Panc1 (cell line): ENCODE measurements at places on chromosomes 5 and 9.
A peak's percentile ranks its signal among the peaks of the same experiment; 100 is the strongest.

GRCh38 chr5:176770431-176770830 lies 39.9 kb upstream of the UNC5A start:
- no peak overlapping the region for H3K27ac ChIP-seq
- no peaks in the 10 kb centered on the region for H3K36me3 ChIP-seq
- no peaks in the 10 kb centered on the region; the same call in 1 of the 2 replicates for H3K4me1 ChIP-seq
- peaks cover 15% of the 10 kb centered on the region for H3K27me3 ChIP-seq
- DNase-seq, result no peak
- no peak overlapping the region for H3K4me3 ChIP-seq

- H3K27me3 ChIP-seq, result no peaks in the 10 kb centered on the region
- no peaks in the 10 kb centered on the region; the same call in 1 of the 2 replicates for H3K36me3 ChIP-seq
- DNase-seq, result no peak
- no peaks in the 10 kb centered on the region for H3K4me1 ChIP-seq
- H3K27ac ChIP-seq, result no peak overlapping the region
Measured at GRCh38 chr5:128144491-128144890, 60.9 kb downstream of the SLC12A2 start.

DNA sequence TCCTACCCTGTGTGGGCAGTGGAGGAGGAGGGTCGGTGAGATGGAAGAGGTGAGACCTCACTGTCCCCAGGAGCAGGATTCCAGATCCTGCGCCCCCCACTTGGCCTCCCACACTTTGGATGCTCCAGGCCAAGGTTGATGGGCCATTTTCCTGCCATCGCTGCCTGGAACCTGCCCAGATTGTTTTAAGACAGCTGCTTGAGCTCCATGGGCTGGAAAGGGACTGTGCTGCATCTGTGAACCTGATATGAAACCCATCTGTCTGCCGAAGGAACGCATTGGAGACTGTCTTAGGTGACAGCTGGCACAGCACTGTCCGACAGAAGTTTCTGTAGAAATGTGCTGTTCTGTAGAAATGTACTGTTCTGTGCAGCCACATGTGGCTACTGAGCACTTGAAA lies 72.7 kb upstream of the SLC25A48 start:
- H3K36me3 ChIP-seq, result no peaks in the 10 kb centered on the region
- no peaks in the 10 kb centered on the region for H3K4me1 ChIP-seq

DNA sequence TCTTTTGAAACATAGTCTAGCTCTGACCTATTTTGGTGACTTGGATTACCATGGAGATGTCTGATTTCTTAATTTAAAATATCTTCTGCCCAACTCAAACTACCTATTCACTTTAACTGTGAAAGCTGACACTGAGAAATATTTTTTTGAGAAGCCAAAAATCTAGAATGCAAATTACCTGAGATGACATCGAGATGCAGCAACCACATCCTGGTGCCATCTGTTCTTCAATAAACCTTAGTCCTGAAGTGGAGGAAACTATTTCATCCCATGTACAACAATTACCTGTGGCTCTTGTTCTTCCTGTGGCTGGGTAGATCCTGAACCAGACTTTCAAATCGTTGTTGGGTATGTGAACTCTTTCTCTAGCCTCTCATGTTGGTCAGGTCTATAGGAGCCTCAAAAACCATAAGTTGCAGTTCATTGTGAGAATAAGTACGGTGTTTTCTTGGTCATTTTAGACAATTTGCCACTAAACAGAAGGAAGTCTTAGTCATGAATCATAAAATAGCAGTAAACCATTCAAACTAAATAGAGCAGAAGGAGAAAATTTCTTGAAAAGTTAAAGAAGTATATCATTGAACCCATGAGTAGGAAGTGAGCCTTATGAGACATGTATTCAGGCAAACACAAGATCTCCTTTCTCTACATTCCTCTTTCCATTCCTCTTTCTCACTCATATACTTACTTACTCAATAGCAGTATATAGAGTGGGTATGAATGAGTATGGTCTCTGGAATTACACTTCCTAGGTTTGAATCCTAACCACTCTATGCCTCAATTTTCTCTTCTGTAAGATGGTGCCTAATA lies 176.0 kb downstream of the HMHB1 start:
- no peaks in the 10 kb centered on the region for H3K36me3 ChIP-seq
- no peak for DNase-seq
- H3K4me1 ChIP-seq, result no peaks in the 10 kb centered on the region

DNA sequence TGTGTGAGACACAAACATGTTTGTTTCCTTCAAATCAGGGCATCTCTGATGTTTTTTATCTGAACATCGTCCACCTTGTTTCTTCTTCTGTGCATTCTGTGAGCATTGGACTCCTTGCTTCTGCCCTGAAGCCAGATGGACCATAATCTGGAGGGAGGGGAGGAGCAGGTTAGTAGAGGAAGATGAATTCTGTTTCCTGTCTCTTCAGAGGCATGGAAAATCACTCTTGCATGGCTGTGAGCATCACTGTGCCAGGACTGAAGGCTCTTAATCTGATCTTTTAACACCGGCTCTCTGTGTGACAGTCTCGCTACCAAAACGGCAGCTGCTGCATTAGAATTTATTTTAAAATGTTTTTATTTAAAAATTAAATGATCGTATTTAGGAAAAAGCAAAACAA lies 43.3 kb downstream of the TLE4 start:
- no peak for DNase-seq
- no peak overlapping the region for H3K27ac ChIP-seq
- no peaks in the 10 kb centered on the region for H3K4me1 ChIP-seq

GRCh38 chr5:147860641-147861025 lies 17.9 kb upstream of the SCGB3A2 start:
- no peaks in the 10 kb centered on the region for H3K36me3 ChIP-seq
- H3K4me1 ChIP-seq, result no peaks in the 10 kb centered on the region
- H3K27ac ChIP-seq, result no peak overlapping the region
- no peaks in the 10 kb centered on the region for H3K27me3 ChIP-seq
- H3K4me3 ChIP-seq, result no peak overlapping the region

DNA sequence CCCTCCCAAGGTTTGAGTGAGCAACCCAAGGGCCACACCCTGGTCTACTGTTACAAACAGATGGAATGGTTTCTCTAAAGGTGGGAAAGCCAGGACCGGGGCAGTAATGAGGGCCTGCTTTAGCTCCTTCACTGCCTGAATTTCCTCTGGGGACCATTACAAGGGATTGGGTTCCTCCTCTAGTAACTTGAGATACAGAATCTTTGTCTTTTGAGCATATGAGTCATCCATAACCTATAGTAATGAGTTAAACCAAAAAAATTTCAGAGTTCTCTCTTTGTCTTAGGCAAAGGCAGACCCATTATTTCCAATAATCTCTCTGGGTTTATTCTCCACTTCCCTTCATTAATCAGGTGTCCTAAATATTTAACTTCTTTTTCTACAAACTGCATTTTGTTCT lies 618.8 kb downstream of the HINT1 start:
- H3K4me1 ChIP-seq, result no peaks in the 10 kb centered on the region
- no peak overlapping the region for H3K4me3 ChIP-seq
- no peaks in the 10 kb centered on the region for H3K27me3 ChIP-seq
- no peak for DNase-seq
- no peak overlapping the region for H3K27ac ChIP-seq

DNA sequence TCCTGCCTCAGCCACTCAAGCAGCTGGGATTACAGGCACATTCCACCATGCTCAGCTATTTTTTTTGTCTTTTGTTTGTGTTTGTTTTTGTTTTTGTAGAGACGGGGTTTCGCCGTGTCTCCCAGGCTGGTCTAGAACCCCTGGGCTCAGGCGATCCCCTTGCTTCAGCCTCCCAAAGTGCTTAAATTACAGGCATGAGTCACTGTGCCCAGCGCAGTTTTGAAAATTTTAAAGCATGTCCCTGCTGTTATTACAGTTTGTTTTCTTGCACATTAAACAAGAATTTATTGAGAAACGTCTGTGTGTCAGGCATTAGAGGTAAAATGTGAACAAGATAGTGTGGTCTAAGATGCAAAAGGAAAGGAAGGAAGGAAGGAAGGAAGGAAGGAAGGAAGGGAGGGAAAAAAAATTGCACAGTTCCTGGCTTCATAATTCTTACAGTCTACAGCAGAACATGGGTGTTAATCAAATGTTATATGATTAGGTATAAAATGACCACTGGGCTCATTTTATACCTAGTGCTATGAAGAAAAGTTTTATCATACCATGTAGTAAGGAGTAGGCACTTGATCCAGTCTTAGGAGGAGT lies 205.4 kb downstream of the SNX18 start:
- no peaks in the 10 kb centered on the region for H3K36me3 ChIP-seq
- H3K4me3 ChIP-seq, result no peak overlapping the region
- no peaks in the 10 kb centered on the region for H3K4me1 ChIP-seq

DNA sequence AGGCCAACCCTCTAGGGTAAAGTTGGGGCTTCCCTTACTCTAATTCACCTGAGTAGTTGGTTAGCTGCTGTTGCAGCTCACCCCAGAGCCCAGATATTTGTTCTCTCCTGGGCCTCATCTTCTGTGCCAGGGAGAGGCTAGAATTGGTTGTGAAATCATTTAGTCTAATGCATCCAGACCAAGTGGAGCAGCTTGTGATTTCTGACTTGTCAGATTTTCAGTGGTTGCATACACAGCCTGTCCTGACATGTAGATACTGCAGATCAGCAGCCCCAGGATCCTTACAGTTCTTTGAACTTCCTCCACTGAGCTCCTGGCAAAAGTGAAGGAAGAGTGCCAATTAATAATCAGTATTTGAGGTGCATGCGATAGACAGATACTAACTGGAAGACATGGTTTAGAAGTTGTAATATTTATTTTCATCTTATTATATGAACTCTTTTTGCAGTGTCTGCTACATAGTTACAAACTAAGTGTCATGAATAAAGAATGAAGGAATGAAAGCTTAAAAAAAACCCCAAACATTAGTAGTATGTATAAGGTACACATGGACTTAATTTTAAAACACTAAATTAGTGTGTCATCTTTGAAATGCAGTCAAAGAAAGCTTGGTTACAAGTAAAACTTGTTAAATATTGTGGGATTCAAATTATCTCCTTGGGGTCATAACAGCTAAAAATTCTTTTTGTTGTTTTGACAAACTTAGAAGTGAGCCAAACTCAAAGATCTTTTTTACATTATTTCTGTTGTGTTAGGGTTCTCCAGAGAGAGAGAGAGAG lies 128.5 kb downstream of the VPS13A start:
- no peaks in the 10 kb centered on the region for H3K27me3 ChIP-seq
- H3K4me3 ChIP-seq, result no peak overlapping the region
- no peak overlapping the region for H3K27ac ChIP-seq
- DNase-seq, result no peak

- H3K27me3 ChIP-seq, result peaks cover 14% of the 10 kb centered on the region
- peak overlapping the region; percentile 51 for H3K4me3 ChIP-seq
- H3K4me1 ChIP-seq, result 0 out of 2 replicates have a peak, but pooled peaks cover 3% of the 10 kb centered on the region
Measured at GRCh38 chr9:113350107-113350661, 843 bp downstream of the BSPRY start.

GRCh38 chr5:158388021-158388420 lies 529.1 kb upstream of the CLINT1 start:
- H3K4me1 ChIP-seq, result no peaks in the 10 kb centered on the region
- no peaks in the 10 kb centered on the region for H3K36me3 ChIP-seq
- no peak for DNase-seq
- H3K4me3 ChIP-seq, result no peak overlapping the region
